ENCODE measurements at places on chromosomes 1 and 21.

- no peak for DNase-seq
These were observed 11.2 kb upstream of the VWA5B1 start for GRCh38 chr1:20279509-20279908.

GRCh38 chr1:56872597-56872996, 18.0 kb downstream of the C8A start:
- no peak for DNase-seq

GRCh38 chr21:45479691-45480675, 62.3 kb downstream of the SLC19A1 start:
- no peak for DNase-seq

- no peak for DNase-seq
These were observed 8.5 kb upstream of the IVL start for GRCh38 chr1:152899883-152900282.

DNA sequence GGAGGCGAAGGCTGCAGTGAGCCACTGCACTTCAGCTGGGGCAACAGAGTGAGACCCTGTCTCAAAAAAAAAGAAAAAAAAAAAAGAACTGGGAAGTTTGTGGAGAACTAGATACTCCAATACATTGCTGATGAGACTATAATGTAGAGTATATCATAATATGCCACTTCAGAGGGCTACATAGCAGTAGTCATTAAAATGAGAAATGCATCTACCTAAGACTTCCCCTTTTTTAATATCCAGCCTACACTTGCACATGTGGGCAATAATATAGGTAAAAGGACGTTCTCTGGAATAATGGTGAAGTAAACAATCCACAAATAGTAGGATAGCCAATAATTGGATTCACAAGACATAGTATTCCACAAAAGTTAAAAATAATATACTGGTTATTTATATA, 311.0 kb downstream of the HLX start:
- DNase-seq: no peak

DNA sequence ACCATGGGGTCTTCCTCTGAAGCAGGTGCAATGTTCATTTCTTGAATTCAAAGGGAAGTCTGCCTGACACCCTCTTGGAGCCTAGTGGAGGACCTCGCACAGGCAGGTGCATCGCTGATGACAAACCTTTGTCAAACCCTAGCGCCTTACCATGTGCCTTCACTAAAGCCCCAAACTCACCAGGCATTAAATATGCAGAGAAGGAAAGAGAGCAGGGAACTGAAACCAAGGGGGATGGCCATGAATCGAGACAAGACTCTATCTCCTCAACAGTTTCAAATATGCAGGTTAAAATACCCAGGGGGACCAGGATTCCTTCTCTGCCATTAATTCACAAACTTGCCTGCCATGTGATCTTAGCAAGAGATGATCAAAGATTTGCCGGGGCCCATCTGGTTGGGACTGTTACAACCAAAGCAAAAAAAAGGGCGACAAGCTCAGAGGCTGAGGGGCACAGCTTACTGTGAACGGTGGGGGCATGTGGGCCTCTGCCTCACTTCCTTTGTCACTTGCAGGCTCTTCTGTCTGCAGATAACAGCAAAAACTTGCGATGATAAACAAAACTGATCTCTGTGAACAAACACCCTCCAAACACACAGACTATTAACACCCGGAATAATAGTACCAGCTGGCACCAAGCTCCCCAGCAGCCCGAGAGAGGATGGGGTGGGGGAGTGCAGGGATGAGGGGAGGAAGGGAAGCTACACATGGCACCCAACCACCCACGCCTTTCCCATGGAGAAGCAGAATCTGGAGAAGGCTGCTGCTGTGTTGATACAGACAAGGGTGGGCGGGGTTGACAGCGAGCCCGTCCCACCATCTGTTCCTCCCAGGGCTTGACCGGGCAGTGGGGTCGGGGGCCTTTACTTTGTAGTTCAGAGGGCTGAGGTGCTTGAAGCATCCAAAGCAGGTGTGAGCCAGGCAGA, 33.9 kb downstream of the TMEM63A start:
- no peak for DNase-seq

- peak; percentile 46 for DNase-seq
These were observed 35.0 kb upstream of the JAK1 start for GRCh38 chr1:65001231-65001792.

GRCh38 chr21:41703857-41704501, 62.9 kb downstream of the RIPK4 start:
- DNase-seq: no peak
